ENCODE measurements at places on chromosomes 16 and 17. TPM values are rescaled to one million over a fixed set of nuclear protein-coding genes. Genes with fewer than 3 reads are reported as not detected.
A peak's percentile ranks its signal among the peaks of the same experiment; 100 is the strongest.

DNA sequence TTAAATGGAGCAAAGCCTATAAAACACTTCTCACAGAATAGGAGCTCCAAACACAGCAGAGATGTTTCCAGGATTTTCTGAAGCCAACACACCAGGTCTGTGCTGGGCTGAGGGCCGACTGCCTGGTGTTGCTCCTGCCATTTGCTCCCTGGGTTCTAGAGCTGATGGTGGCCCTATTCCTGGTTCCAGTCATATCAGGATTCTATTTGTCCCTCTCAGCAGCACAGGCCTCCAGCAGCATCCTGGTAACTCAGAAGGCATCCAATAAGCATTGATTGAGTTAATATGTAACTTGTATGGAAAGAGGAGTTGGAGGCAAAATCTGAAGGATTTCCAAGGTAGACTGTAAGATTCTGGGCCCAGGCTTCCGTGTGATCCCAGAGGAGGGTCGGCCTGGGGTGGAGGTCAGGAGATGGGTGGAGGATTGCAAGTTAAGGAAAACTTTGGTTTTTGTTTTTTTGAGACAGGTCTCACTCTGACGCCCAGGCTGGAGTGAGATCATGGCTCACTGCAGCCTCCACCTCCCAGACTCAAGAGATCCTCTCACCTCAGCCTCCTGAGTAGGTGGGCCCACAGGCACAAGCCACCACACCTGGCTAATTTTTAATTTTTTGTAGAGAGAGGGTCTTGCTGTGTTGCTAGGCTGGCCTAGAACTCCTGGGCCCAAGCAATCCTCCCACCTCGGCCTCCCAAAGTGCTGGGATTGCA lies 5.7 kb downstream of the NUPR1 start:
- no peak for DNase-seq

Gene CPNE2
- total RNA-seq = 26.0 TPM

DNA sequence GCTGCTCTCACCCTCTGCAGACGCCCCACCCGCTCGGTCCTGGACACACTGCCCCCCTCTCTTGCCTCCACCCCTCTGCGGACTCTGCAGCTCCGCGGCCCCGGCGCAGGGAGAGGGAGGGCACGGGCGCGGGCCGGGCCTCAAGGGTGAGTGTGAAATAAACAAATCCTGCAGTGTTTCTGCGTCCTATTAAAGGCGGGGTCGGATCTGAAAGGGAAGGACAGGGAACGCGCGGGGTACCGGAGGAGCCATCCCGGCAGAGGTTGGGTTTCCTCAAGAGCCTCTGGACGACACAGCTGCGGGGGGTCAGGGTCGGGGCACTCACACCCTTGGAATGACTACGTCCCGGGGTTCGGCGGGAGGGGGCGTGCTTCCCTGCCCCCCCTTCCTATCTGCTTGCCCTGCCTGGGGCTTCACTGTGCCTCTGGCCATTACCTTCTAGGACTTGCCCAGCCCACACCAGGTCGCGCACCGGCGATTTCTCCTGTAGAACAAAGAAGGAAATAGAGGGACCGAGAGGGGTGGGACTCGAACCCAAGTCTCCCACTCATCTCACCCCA lies 466 bp upstream of the HSF4 start:
- peak; percentile 80 for DNase-seq

Gene KRT40
- total RNA-seq = not detected

Gene TVP23A
- total RNA-seq = not detected

Gene TERF2IP
- 27.9 TPM for total RNA-seq

DNA sequence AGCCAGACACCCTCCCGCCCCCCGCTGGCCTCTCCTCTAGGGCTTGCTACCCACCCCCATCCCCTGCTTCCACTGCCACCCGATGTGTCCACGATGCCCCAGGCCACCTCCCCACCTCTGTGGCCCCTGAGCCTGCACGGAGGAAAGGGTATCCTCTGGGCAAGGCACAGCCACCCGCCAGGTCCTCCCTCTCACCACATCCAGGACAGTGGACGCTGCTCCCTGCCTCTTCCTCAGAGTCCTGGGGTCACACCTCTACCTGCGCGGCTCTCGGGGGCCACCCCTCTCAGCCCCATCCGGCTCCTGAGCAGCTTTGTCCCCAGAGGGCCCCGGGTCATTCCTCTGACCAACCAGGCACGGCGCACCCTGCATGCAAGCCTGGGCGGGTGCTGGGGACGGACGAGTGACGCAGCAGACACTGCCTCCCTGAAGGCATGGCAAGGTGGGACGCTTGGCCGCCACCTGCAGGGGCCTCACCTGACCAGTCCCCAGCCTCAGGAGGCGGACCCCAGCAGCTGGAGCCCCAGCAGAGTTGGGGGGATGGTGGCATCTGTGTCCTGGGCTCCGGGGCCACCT lies 24.8 kb downstream of the FLYWCH1 start:
- no peak for DNase-seq

Gene RASL10B
- 2.3 TPM for total RNA-seq

DNA sequence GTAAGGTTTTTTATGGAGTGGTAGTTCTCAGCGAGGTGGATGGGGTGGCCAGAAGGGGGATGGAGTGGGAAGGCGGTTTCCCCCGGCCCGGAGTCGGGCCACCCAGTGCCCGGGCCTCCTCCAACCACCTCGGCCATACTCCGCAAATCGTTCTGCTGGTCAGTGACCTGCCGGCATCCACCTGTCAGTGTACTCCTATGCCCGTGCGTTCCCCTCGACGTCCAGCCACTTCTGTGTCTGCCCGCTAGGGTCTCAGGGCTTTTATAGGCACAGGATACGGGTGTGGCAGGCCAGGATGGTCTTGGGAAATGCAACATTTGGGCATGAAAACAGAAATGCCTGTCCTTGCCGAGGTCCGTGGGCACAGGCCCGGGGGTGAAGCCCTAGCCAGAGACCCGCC lies 19.3 kb upstream of the ASGR2 start:
- DNase-seq = no peak

GRCh38 chr17:55521186-55521585 lies 9.9 kb upstream of the SMIM36 start:
- no peak for DNase-seq

DNA sequence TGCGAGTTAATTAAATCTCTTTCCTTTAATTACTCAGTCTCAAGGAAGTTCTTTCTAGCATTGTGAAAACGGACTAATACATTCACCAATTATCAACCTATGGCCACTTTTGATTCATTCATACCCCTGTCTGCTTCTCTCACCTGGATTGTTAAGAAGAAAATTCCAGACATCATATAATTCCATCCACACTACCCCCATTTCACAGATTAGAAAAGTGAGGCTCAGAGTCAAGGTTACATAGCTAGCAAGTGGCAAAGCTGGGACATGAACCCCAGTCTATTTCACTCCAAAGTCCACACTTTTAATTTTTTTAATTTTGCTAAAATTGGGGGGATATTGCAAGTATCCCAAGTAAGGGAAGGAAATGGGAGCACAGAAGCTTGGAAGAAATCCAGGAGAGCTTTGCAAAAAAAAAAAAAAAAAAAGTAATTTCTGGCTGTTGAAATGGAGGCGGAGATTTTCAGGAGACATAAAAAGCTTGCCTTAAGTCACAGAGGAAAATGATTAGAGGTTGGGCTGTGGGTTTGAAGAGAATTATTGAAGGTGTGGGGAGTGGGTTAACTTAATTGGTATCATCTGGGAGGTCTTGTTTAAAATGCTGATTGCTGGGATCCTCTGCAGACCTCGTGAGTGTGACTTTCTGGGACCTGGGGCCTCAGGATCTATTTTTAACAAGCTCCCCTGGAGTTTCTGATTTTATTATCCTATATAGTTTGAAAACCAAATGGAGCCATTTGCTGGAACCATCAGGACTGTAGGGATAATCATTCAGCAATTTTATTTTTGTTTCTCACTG lies 42.3 kb upstream of the ZKSCAN2 start:
- DNase-seq = no peak

- no peak for DNase-seq
Measured at GRCh38 chr17:77899498-77899897, 59.0 kb upstream of the TNRC6C start.

Gene CRK
- 73.2 TPM for total RNA-seq

Gene KRT23
- not detected for total RNA-seq

Gene SECTM1
- total RNA-seq = 13.0 TPM

Gene KRTAP4-6
- total RNA-seq = not detected

- no peak for DNase-seq
Measured at GRCh38 chr16:86565644-86566511, 751 bp upstream of the FOXC2 start.
